ENCODE measurements at places on chromosomes 3 and 15.

DNA sequence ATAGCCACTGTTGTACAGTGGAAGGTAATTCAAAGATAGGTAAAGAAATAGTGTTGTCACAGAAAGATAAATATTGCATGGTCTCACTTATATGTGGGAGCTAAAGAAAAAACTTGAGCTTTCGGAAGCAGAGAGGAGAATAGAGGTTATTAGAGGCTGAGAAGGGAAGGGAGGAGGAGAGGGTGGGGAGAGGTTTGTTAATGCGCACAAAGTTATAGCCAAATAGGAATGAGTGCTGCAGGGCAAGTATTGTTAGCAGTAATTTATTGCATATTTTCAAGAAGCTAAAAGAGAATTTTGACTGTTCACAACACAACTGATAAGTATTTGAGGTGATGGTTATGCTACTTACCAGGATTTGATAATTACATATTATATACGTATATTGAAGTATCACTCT is 154.2 kb downstream of the GABRG3 start:
- DNase-seq = no peak

DNA sequence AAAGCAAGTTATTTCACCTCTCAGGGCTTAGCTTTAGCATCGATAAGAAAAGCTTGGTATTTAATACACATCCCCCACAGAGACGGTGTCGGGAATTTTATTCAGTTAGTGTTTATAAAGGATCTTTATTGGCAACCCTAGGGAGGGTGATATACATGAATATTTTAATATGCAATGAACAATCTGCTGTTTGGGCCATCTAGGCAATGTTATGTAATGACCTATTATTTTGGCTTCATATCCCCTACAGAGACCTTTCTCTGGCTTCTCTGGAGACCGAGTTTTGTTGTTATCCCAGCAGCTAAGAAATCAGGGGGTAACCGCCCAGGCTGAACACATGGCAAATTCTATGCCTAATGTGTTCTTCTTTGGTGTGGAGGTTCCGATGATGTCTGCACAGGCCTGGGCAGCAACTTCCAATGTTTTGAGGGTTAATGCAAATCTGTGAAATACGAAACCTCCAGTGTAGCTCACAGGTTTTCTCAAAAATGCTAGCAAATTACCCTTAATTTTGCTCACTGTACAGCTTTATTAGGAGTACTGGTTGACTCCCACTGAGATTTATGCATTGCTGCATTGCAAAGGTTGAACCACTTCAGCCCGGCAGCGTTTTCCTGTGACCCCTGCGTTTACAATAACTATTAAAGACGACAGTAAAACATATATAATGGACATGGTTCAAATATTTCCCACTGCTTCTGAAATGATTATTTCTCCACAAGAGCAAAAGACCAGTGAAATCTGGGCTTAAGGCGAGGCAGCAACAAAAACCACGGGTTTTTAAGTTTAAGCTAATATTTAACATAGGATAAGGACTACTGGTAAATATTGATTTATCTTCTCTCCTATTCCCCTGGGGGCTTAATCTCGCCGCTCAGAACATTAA is 298.3 kb upstream of the NR2E3 start:
- no peak for DNase-seq

DNA sequence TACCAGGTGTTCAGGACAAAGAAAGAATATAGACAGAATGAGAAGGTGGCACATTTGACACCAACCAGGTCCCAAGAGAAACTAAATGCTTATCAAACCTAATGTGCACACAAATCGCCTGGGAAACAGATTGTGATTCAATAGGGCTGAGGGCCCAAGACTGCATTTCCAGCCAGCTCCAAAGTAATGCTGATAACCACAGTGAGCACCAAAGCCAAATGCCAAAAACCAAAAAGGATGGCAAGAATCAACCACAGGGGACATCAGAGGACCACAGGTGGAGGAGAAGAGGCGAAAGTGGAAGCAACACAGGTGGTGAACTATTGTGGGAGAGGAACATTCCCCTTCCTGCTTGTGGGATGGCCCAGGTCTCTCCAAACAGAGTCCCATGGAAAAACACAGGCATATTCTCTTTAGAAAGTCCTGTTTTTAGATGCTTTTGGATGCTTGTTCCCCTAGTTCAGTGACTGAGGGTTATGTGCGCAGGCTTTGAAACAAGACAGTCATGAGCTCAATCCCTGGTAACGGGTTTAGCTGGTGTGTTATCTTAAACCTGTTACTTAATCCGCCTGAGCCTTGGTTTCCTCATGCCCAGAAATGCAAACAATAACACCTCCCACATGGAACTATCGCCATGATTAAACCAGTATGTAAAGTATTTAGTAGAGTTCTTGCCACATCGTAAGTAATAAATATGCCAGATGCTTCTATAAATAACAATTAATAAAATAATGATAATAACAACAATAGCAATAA is 241.7 kb downstream of the ATP8B4 start:
- no peak for DNase-seq

DNA sequence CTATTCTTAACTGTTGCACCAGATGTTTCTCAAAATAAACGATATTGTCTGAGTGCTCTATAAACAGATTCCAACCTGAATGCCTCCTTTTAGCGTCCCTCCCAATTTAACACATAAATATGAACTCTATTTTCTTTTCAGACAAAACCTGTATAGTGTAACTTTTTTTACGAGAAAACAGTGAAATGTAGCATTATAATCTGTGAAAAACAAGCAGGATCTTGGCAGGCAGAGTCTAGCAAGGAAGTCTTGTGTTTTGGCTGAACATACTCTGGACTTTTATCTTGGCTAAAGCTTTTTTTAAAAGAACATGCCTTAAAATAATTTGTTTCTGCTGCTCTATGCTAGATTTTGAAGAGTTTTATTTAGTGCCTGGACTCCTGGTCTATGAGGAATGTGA is 150.5 kb downstream of the ROBO2 start:
- DNase-seq = no peak

- no peak for DNase-seq
These were observed 415.2 kb upstream of the FRG2C start for GRCh38 chr3:75248974-75249373.

DNA sequence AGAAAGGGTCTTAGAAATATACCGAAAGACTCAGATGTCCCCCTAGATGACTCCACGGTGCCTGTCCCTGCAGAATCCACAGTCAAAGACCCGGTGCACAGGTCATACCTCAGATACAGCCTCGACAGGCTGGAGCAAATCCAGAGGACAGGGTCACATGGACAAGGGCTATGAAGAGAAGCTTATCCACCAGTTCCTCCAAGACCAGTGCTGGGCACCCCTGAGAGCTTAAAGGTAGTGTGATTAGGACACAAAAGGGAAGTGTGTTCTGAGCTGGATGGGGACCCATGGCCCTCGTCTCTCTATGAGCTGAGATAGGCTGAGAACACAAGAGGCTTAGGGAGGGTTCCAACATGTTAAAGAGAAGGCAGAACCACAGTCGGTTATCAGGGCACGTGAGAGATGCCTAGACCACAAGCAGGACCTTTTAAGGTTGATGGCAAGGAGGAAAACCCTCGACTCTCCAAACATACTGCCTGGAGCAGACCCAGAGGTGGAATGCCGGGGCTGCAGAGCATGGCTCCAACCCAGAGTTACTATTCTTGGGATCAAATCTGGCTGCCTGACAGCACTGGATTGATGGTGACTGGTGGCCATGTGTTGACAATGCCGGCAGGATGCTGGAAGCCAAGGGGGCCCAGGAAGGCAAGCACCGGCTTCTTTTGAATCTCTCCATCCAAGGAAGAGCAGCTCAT is 46.9 kb downstream of the ADCY5 start:
- no peak for DNase-seq

Measured in CD4-positive, alpha-beta T cell treated with Interleukin-2 at 100 ng/mL for 4 hours (primary cell).